AG09319 (cell line): ENCODE measurements at places on chromosomes 4 and X.

DNA sequence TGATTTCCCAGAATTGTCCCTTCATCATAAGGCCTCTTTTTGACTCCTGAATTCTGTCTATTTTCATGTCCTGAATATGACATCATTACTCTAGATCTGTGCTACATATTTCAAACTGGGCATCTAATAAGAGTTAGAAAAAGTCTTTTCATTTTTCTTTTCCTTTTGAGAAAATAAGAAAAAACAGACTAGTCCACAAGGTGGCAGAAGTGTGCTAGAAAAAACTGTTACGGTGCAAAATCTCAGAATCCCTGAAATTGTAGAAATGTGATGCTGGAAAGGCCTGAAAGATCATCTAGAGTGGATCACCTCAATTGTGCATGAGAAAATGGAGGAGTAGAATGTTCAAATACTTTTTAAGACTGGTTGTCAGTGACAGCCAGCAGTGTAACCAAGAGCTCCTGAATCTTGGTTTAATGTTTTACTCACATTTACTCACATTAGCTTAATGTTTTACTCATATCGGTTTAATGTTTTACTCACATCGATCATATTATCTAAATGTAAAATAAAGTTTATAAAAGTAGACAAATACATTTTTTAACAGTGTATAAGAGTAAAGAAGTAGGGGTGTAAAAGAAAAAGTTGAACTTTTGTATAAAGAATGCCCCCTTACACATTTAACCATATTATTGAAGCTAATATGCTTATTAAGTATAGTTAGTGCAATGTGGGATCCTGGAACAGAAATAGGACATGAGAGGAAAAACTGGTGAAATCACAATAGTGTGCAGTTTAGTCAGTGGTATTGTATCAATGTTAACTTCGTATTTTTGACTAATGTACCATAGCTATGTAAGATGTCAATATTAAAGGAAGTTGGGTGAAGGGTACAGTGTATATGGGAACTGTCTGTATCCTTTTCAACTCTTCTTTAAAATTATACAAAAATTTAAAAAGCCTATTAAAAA is 15.2 kb downstream of the ASB11 start:
- no peak for DNase-seq

DNA sequence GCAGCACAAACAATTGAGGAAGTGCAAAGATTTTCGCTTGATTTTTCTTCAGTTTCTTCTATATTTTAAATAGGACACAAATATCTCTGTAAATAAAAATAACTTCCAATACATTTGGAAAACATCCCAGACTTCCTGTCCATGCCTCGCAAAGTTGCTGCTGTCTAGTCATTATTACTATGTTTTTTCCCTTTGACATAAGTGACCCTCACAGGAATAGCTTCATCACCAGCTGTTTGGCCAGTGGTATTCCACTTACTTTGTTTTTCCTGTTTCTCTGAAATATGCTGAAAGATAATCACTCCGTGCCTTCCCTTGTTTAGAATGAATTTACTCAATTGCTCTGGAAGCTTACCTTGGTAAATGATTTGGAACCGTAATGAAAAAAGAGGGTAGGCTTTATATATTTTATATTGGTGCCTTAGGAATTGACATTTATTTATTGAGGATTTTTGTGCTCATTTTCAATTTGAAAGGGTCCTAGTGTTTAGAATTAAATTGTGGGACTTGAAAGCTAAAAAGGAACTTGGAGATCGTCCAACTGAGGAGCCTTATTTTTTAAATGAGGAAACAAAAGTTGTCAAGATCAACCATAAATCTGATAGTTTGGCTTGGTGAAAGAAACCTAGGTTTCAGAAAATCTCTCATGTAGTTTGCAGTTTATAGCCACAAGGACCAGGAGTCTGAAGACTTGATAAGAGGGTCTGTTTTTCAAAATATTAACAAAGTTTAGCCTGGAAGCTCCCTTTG is 65.6 kb downstream of the CDKL5 start:
- no peak for DNase-seq

DNA sequence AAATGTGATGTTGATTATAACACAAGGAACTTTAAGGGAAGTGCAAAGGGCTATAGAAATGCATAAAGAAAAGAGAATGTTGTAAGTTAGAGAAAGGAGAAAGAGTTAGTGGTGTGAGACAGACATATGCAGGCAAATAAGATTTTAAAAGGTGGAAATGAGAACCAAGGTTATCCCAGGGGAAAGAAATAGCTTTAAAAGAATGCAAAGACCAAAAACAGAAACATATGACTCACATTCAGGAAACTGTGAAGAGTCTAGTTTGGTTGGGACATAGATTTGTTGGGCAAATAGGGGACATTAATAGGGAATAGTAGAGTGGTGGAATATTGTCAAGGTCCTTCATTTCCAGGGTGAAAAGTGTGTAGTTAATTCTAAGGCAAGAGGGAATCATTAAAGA is 52.4 kb downstream of the MAPK10 start:
- no peak for DNase-seq

GRCh38 chrX:110420771-110421499 is 62.3 kb downstream of the RTL9 start:
- no peak for DNase-seq

DNA sequence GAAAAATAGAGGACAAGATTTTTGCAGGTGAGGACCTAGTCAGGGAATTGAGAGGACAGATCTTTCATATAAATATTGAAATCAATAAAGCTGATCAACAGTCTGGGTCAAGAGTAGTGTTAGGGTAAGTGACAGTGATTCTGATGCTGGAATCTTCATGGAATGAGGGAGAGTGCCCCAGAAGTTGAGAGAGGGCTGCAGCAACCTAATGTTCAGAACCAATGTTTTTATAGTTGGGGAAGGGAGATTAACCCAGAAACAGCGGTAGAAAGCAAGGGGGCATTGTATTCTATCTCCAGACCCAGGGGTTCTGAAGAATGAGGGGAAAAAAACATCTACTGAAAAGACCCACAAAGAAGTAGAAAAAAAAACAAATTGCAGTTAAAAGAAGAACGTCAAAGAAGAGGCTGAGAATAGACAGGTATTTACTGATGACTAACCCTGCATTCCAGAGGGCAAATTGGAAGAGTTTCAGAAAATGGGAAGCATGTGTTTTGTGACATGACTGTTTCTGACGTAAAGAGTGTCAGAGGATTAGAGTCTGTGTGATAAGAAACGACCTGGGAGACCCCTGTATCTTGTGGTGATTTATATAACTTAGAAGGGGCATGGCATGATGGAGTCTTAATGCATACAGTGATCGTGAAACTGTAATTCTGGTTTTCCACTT is 819.6 kb upstream of the EPHA5 start:
- no peak for DNase-seq

DNA sequence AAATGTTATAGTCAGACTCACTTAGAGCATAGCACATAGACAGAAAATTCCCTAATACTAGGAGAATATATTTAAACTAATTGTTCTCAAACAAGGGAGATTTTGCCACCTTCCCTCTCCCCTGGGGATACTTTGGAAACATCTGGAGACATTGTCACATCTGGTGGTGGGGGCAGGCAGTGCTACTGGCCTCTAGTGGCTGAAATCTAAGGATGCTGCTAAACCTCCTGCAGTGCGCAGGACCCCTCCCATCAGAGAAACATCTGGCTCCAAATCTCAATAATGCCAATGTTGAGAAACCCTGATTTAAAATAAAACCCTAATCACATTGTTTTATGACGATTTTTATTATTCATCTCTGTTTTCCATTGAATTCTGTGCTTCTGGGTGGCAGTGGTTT is 244.9 kb downstream of the FRMPD4 start:
- DNase-seq: no peak

- DNase-seq: no peak
Measured at GRCh38 chr4:142352712-142353111, 493.4 kb downstream of the INPP4B start.

DNA sequence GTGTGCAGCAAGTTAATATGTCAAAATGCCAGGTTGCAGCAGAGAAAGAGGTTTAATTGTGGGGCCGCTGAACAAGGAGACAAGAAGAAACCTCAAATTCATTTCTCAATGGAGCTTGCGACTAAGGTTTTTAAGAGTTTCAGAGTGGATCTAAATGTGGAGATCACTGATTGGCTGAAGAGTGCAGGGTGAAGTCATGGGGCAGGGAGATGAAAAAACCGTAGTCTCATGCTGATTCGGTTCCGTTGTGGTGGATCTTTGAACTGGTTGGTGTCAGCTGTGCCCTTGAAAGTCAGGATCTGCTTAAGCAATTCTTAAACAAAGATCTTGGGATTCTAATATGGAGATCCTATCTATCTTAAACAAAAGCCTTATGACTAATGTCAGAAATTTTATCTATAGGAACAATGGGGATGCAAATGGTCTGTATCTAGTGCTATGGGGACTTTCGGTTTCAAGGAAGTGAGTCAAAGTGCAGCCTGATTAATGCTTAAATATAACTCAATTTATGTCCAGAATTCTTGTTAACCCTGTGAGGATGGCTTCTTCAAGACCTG is 173.9 kb upstream of the CENPE start:
- no peak for DNase-seq

DNA sequence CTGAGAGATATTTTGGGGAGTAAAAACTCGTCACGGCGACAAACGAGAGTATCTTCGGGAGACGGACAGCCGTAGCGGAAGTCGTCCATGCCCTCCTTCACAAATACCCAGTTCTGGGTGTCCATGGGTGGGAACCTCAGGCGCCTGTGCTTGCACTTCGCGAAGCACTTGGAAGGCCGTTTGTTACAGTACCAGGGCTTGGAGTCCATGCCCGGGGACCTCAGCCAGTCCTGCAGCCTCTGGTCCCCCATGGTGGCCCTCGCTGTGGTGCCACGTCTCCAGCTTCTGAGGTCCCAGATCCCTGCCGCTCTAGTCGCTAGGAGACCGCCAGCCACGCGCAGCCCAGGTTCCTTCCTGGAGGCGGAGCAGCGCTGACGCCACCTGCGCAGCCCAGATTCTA is at the start of gene FAM47A:
Gene FAM47A (minus strand): TSS at position 287 of the 400 bp plus-strand sequence. CDS start 36 bp downstream, at position 251.
- DNase-seq: no peak

GRCh38 chr4:185771711-185772390 is 40.1 kb downstream of the SORBS2 start:
- DNase-seq: no peak

GRCh38 chr4:55546756-55547465 is at the start of gene CLOCK:
TSS of gene CLOCK (minus strand) at chr4:55546909. CDS start at chr4:55482785, 64,124 bp downstream.
- DNase-seq: peak; percentile 73

- peak; percentile 46 for DNase-seq
Measured at GRCh38 chr4:98652996-98653395, 5.4 kb downstream of the TSPAN5 start.

GRCh38 chrX:115017455-115017854 is at the start of gene IL13RA2:
TSS of gene IL13RA2 (minus strand) at chrX:115017616. CDS start at chrX:115017269, 347 bp downstream.
- DNase-seq: no peak

DNA sequence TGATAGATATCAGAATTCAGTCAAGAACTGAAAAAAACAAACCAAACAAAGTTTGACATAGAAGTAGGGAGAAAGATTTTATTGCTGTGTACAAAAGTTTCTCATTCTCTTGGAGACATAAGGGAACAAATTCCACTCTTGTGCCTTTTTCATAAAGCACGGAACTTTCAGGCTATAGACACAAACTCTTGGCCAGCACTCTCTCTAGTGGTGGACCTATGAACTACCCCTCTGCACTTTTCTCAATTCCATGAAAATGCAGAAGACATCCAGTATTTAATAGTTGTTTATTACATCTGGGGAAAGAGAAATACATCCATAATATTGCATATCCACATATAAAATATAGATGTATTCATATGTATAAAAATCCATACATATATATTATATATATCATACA is 291.6 kb upstream of the HS3ST1 start:
- DNase-seq: no peak

- DNase-seq: no peak
Measured at GRCh38 chrX:115013705-115014104, 3.7 kb downstream of the IL13RA2 start.

GRCh38 chrX:132169554-132169953 is 41.7 kb upstream of the FRMD7 start:
- no peak for DNase-seq

- DNase-seq: no peak
Measured at GRCh38 chr4:127622921-127623796, 9.6 kb upstream of the INTU start.

DNA sequence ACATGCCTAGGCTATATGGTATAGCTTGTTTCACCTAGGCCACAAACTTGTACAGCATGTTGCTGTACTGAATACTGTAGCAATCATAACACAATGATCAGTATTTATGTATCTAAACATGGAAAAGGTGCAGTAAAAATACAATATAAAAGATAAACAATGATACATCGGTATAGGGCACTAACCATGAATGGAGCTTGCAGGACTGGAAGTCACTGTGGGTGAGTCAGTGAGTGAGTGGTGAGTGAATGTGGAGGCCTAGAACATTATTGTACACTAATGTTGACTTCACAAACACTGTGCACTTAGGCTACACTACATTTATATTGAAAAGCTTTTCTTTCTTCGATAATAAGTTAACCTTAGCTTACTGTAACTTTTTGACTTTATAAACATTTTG is 45.6 kb upstream of the ANK2 start:
- no peak for DNase-seq

DNA sequence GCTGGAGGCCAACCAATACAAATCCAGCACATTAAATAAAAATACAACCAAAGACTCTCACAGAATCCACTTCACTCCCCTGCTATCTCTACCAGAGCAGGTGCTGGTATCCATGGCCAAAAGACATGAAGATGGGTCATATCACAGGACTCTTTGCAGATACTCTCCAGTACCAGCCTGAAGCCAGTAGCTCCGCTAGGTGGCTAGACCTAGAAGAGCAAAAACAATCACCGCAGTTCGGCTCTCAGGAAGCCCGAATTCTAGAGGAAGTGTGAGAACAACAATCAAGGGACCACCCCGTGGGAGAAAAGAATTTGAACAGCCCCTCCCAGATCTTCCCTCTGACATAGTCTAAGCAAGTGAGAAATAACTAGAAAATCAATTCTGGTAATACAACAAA is 20.2 kb downstream of the CLIC2 start:
- no peak for DNase-seq

DNA sequence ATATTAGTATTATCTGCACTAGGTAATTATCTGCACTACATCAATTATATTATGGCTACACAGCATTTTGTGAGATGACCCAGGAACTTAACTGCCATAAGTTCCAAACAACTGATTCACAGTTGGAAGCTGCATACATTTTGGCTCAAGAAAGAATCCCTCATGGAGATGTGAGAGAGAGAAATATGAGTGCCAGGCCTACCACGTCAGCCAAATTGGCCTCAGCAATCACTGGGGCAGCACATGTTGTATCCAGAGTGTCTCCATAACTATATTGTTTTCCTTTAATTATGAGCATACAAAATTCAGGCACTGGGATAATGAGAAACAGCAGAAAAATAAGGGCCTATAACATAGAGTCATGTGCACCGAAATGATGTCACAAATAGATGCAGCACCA is 174.2 kb upstream of the DMD start:
- DNase-seq: no peak

- no peak for DNase-seq
Measured at GRCh38 chr4:77446601-77447000, 159.0 kb upstream of the CXCL13 start.

- no peak for DNase-seq
Measured at GRCh38 chr4:8051644-8052043, 107.0 kb downstream of the ABLIM2 start.

GRCh38 chr4:4202510-4202909 is 24.2 kb downstream of the OTOP1 start:
- DNase-seq: no peak
